Substantia nigra (tissue), 51 donors: ENCODE measurements at places on chromosomes 7 and 10.
A peak's percentile ranks its signal among the peaks of the same experiment; 100 is the strongest.

DNA sequence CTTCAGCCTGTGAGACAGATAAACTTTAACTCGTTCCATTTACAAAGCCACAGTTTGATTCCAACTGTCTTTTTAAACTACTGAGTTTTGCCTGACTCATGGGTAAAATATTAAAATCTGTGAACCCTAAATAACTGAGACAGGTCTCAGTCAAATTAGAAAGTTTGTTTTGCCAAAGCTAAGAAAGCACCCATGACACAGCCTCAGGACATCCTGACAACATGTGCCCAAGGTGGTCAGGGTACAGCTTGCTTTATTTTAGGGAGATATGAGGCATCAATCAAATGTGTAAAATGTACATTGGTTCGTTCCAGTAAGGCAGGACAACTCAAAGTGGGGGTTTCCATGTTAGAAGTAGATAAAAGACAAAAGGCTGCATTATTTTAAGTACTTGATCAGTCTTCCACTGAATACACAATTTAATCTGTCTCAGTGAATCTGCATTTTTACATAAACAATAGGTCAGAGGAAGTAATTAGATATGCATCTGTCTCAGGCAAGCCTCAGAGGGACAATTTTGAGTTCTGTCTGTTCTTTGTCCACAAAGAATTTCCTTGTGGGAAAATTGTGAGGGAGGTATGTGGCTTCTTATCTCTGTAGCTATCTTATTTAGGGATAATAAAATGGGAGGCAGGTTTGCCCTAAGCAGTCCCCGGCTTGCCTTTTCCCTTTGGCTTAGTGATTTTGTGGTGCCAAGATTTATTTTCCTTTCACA is 11.0 kb upstream of the PIP start:
- no peak for DNase-seq

DNA sequence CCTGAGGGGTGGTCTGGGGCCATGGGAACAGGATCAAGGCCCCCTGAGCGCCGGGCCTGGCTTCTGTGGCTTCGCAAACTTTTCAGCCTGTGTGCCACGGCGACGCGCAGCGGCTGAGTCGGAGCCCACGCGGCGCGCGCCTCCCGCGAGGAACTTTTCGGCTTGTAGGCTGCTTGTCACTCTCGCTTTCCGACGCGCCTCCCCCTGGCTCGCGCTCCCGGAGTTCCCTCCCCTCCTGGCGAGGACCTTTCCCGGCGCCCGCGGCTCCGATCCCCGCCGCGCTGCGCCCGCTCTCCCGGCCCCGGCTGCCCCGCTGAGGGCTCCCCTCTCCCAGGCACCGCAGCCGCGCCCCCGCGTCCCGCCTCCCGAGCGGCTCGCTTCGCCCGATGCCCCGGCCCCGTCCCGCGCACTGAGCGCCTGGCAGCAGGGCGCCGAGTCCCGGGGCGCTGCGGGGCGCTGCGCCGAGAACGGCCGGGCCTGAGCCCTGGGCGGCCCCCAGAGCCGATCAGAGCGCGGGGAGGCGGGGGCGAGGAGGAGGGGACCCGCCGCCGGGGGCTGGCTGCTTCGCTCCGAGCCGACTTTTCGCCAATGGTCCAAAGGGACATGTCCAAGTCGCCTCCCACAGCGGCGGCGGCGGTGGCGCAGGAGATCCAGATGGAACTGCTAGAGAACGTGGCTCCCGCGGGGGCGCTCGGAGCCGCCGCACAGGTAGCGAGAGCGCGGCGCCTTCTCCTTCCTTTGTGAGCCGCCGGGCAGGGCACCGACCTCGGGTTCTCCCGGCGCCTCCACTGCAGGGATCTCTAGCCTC is at the start of gene CACNB2:
TSS of gene CACNB2 (plus strand) at position 276 of the 808 bp plus-strand sequence.
- peak; percentile 10 for DNase-seq

DNA sequence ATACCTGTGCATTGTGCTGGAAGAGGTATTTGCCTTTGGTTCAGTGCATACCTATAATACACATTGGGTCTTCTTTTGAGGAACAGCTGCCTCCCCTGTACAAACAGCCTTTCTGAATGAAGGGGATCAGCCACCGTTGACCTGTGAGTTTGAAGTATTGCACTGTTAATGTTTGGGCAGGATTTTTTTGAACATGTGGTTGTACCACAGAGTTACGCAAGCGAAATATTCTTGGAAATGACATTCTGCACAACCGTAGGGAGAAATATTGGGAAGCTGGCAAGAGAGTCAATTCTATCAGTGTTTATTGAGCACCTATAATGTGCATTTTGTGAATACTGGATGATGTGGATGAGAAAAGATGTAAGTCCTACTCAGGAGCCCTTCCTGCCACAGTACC is 270.6 kb downstream of the AUTS2 start:
- no peak for DNase-seq

- no peak for DNase-seq
Observed at GRCh38 chr7:150361807-150362621, 6.6 kb upstream of the REPIN1 start.

- DNase-seq = no peak
Observed at GRCh38 chr10:651692-652091, 37.8 kb downstream of the DIP2C start.

DNA sequence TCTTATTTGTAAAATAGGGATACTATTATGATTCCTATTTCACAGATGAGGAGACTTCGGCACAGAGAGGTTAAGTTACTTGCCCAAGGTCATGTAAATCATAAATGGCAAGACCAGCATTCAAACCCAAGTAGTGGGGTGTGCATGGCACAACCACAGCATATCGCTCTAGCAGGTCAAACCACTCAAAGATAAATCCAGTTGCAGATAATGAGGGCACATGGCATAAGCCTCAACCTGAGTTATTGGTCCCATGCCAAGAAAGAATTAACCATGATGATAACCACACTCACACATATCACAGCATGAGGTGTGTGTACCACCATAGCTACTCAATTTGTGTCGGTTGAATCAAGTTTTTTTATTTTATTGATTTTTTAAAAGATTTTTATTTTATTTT is 180.5 kb downstream of the CREB5 start:
- DNase-seq = no peak

DNA sequence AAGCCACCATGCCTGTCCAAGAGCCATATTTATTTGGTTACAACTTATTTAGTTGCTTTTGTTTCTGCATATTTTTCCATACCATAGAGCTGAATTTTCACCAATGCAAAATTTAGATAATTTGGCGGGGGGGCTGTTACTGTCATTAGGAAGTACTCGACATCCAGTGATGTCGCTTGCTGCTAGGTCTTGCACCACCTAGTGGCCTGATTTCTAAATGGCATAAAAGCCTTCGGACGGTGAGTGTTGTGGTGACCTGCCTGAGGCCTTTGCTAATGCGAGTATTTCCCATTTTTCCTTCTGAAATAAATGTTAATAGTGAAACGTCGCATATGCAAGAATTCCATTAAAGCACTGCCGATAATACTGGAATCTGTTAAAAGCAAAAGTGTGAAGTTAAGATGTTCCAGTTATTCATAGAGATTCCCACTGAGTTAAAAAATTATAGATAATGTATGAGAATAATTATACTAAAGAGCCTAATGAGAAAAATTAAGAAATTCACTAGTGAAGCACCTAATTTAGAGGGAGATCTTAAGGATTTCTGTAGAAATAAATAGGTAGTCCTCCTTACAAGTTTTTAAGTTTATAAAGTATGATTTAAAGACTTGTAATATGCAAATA is 86.1 kb upstream of the DNAJB6 start:
- no peak for DNase-seq

DNA sequence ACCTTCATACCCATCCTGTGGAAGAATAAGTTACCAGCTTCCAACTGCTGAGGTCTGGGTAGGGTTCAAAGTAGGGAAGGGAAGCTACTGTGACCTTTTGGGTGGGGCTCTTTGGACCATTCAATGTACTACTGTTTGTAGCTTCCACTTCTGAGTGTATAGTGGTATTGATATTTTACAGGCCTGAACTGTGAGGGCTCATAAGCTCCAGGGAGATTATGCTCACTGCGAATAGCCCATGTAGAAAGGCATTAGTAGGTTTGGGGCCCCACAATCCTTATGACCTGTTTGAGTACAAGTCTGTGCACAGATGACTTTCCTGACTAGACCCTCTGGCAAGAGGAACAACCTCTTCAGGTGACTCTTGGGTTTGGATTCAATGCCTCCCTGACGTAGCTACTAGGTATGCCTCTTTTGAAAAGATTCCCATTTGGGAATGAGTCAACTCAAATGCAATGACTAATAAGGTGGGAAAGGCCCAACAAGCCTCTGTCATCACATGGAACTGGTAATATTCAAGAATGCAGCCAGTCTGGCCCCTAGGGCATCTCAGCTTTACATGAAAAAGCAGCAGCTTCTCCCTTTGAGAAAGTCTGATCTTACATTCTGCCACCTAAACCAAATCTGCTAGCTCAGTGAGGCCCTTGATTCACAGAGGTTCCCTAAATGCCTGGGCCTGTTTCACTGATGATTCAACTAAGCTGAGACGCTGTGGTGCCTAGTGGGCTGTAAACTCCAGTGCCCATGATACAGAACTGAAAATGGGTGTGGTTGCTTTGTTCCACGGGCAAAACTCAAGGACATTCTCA is 79.8 kb downstream of the ABI1 start:
- DNase-seq = no peak

DNA sequence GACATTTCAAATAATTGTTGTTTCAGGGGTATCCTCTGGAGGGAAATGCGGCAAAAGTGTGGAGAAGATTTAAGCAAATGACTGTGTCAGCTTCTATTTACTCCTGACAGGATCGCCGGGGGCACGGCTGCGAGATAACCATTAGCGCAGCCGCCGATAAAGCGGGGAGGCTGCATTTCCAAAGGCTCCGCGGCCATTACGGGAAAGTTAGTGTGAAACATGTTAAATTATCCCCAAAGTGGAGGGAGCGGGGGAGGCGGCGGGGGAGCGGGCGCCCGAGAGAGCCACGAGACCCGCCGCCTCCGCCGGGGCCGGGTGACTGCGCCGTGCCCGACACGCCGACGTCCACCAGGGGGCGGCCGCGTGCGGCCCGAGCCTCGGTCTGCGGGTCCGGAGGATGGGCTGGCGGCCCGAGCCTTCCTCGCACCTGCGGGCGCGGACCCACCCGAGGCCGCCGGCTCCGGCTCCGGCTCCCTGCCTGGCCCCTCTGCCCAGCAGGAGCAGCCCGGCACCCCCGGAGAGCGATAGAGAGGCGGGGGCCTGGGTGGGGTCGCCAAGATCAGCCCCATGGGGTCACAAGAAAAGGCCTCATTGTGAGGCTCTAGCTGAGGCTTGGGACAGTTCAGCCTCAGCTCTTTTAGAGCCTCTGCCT is 74.4 kb upstream of the PAX2 start:
- DNase-seq = no peak

GRCh38 chr10:13518076-13518692 is 10.6 kb downstream of the BEND7 start:
- DNase-seq = no peak

- DNase-seq = no peak
Observed at GRCh38 chr10:6491841-6492609, 88.1 kb downstream of the PRKCQ start.

DNA sequence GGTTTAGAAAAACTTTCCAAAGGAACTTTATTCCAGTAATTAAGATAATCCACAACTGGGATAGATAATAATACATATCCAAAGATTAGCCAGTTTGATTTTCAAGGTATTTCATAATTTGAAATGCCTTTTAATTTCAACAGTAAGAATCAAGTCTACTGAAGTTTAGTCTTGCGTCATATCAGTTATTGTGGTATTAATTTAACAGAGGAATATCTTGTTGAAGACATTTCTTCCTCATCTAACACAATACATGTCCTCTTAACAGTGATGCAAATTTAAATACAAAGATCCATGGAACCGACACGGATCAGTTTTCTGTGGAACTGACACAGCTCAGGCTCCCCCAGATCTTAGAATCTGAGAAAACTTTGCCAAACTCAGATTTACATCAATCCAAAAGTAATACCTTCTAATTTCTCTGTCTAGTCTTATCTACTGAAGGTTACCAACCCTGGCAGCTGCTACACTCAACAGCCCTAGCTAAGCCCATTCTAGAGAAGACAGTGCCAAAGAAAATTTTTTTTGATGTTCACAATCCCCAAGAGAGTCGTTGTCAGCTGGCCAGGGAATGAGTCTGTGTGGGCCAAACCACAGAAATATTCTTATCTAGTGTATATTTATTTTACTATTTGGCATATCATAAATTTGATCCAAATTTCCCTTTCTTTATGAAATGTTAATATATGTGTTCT is 365.2 kb upstream of the MEOX2 start:
- DNase-seq = no peak

- no peak for DNase-seq
Observed at GRCh38 chr7:118352867-118353453, 128.5 kb downstream of the ANKRD7 start.

GRCh38 chr7:13042605-13043236 is 355.3 kb downstream of the ARL4A start:
- no peak for DNase-seq

GRCh38 chr7:28748933-28749584 is 209.1 kb downstream of the TRIL start:
- no peak for DNase-seq

GRCh38 chr7:29328045-29328444 is 133.5 kb downstream of the CHN2 start:
- no peak for DNase-seq

- DNase-seq = no peak
Observed at GRCh38 chr7:157404845-157405481, 68.2 kb downstream of the DNAJB6 start.

GRCh38 chr10:48608976-48609375 is 4.1 kb upstream of the ARHGAP22 start:
- DNase-seq = no peak

DNA sequence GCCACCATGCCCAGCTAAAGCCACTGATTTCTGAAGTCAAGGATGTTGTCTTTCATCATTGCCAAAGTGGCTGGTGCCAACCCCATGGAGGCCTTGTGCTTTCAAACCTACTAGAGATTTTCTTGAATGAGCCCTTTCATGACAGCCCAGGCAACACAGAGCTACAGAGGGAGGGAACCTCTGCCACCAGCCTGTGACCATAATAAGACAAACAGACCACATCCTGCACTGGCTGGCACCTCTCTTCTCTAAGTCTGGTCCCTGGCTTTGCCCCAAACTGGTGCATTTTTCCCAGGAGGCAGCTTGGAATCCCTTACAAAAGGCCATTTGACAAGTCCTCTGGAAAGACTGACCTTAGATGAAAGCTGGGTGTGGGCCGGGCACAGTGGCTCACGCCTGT is 348.8 kb downstream of the GALNT17 start:
- no peak for DNase-seq

DNA sequence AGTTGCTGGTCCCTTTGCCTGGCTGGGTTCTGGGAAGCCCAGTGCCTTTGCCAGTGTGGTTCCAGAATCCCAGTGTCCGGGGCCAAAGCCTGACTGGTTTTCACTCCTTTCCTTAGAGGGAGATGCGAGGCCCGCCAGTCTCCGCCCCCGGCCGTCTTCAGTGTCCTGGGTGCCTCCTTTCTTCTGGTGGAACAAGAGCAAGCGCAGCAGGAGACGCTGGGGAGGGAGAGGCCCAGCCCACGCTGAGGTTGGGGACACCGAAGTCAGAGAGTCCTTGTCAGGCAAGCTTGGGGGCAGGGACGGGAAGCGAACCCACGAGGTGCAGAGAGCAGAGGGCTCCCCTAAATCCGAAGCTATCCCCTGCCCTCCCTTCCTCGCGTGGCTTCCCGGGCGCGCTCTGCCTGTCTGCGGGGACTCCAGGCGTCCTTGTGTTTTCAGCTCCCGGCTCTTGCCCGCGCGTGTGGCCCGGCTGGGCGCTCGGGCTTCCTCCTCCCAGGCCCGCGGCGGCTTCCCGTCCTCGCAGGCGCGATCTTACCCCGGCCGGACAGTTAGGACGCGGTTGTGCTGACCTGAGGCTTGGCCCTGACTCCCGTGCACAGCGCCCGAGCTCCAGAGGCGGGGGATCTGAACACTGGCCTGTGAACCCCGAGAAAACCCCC is 60.6 kb upstream of the UBE3C start:
- no peak for DNase-seq
